ENCODE measurements at places on chromosomes 13 and 19.

DNA sequence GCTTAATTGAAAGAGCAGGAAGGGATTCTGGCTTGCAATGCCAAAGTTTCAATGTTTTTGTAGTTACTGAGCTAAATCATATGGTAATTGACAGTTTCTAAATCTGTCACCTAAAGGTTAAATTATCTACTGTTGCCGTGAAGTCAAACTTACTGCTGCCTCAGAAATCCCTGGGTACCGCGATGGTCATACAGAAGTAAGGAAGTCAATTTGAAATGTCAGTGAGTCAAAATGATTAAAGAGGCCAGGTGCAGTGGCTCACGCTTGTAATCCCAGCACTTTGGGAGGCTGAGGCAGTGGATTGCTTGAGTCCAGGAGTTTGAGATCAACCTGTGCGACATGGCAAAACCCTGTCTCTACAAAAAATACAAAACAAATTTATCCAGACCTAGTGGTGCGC is 48.8 kb upstream of the TPM4 start:
- DNase-seq = no peak

DNA sequence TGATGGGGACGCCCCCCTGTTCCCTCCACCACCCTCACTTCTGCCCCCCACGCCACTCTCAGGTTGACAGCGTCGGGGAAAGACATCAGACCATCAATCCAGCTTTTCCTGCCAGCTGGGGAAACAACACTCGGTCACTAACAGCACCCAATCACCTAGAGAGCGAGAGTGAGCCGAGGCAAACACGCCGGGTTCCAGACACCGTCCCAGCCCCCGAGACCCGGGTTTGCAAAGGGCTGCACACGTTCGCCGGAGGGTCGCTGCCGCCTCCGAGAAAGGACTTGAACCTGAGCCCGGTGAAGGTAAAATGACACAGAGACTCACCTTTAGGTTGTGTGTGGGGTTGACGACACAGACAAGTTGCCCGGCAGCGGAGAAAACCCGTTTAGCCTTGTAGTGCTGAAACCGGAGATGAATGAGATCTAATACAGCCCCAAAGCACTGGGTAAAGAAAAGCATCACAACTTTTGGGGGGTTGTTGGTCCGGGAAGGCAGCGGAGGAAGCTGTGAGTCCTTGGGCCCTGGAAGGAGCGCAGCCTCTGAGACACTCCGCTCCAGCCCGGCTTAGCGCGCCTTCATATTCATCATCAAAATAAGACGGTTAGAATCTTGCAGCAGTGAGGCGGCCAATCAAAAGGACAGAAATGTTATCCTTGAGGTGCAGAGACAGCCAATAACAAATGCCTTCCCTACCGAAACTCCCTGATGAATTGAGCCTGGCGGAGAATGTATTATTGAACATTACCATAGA is at the start of gene SIAH3:
SIAH3 (minus strand) TSS at position 583 of the 751 bp plus-strand sequence; CDS start at position 459, 124 bp downstream.
- DNase-seq = no peak

- DNase-seq = no peak
These were observed 8.0 kb downstream of the LILRB4 start for GRCh38 chr19:54670576-54671357.

- DNase-seq = no peak
These were observed 9.8 kb downstream of the ZSWIM4 start for GRCh38 chr19:13804830-13805683.

- DNase-seq = peak; percentile 26
These were observed 5.2 kb upstream of the ZNF507 start for GRCh38 chr19:32339988-32340874.

DNA sequence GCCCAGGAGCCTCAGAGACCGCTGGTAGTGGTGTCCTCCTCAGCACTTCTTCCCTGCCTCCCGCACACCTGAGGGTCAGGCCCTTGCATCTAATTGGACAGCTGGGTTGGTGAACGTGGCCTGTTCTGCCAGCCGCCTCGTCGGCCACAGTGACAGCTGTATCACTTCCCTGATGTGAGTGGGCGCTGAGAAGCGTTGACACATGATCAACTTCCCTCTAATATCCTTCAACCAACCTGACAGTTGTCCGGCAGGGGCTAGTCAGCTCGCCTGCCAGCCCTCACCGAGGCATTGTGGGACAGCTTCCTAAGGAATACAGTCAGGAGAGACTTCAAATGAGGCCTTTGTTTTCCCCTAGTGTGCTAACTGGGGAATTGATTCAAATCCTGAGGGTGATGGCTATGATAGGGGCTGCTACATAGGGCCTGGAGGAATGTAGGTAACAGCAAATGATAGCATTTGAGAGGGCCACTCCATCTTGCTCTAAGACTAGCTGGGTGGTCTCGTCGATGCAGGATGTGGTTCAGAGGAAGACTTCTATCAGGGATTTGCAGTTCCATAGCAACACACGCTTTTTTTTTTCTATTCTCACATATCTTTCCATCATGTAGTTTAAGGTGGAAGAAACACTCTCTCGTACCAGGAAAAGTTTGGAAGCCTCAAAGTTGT is 230.8 kb downstream of the TSHZ3 start:
- DNase-seq = no peak

DNA sequence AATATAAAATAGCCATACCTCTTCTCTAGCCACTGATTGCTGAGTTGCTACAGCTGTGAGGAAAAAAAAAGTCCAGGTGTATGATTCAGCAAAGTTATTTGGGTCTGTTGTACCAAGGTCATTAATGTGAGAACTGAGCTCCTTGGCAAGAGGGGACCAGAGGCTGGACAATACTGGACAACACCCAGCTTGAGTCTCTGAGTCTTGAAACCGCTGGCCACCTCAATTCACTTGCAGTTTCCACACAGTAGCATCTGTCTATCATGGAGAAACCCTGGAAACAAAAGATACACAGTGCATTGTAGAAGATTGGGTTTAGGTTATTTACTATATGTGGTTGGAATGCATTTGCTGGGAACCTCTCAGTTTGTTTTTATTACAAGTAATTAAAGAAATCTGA is 60.4 kb downstream of the WDFY2 start:
- DNase-seq = no peak

- DNase-seq = no peak
These were observed 66.1 kb downstream of the ATP7B start for GRCh38 chr13:51945149-51945548.

DNA sequence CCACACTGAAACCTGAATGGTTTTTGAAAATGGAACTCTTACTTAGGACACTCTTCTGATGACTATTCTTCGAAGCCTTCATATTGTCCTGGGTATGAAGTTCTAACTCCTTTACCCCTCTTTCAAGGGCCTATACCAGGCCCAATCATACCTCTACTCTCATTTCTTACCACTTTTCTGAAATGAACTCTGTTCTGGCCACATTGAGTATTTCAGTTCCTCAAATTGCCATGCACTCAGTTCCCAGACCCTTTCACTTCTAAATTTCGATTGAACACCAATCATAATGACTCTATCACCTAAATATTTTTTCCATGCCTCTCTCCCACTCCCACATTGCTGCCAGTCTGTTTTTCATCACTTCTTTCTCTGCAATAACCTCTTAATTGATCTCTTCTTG is 53.7 kb downstream of the LACC1 start:
- DNase-seq = no peak

DNA sequence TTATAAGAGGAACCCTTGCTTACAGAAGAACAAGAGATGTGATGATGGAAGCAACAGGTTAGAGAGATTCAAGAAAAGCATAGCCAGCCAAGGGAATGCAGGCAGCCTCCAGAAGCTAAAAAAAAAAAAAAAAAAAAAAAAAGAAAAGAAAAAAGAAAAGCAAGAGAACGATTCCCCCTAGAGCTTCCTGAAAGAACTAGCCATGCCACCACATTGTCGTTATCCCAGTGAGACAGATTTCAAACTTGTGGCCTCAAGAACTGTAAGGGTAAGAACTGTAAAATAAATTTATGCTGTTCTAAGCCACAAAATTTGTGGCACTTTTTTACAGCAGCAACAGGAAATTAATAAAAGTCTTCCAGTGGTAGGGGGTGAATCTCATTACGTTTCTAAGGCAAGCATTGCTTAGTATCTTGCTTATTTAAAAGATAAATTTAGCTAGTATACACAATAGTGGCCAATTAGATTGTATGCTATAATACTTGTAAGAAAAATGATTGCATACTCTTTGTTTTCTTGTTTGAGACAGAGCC is 21.8 kb downstream of the RFXAP start:
- no peak for DNase-seq

DNA sequence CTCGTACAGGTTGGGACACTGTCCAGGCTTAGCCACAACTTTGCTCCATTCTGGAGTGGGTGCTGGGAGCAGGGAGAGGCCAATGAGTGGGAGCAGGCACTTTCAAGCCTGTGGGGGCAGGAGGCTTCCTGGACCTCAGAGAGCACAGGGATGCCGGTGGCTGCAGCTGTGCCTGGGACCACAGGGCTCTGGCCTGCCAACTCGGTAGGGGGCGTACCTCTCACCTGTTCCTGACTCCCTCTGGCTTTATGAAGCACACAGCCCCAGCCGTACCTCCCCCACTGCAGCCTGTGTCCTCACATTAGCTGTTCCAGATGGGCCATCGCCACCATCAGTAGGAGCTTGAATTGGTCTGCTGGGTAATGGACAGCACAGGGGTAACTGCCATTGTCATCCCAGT is 278.7 kb upstream of the KLHL1 start:
- DNase-seq = no peak

GRCh38 chr13:79995334-79995733 is 345.6 kb downstream of the SPRY2 start:
- DNase-seq = no peak

GRCh38 chr13:26991508-26992181 is 180.0 kb downstream of the USP12 start:
- no peak for DNase-seq

GRCh38 chr13:43573802-43574514 is 212.8 kb downstream of the ENOX1 start:
- DNase-seq = no peak

DNA sequence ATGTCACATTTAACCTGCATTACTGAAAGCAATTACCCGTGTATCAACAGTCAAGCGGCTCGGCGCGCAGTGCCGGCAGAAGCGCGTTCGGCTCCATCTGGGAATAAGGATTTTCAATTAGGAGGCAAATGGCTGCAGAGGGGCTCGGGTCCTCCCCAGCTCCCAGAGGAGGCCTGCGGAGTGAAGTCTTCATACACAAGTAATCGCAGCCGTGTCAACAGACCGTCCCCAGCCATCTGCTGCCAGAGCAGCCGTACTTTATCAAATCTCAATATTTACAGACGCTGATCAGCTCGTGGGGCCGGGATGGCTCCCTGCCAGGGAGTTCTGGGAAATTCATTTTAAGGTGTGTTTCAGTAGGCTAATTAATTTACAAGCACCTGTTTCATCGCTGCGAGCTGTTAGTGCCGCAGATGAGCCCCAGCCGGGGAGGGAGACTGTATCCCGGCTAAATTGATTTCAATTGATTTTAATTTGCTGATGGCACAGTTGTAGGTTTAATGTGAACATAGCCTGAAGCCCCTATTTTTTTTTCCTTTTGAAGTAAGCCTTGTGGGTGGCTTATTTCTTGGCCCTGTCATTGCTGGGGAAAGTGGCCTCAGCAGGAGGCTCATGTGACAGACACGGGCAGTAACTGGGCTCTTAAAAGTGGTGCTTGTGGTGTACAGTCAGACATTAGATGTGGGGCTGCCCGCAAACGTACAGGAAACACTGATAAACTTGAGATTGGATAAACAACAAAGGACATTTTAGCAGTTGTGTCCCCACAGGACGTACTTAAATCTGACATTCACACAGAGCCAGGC is 252.7 kb downstream of the TEX29 start:
- DNase-seq = no peak

DNA sequence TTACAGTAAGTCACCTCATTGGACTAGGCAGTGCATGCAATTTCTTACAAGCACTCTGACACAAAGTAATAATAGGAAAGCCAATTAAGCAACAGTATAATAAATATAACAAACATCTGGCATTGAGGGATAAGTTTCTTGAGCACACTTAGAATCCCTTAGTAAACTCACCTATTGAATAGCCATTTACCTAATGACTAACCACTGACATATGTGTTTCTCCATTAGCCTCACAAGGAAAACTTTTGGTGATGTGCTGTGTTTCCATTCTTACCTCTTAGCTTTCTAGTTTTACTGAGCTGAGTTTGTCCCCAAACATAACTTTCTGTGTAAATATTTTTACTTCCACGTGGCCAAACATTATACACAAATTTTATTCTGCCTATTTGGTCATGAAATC is 47.4 kb upstream of the PCDH9 start:
- no peak for DNase-seq

GRCh38 chr19:12137221-12137940 is 2.8 kb downstream of the ZNF20 start:
- no peak for DNase-seq

GRCh38 chr19:35856546-35857149 is at the start of gene KIRREL2:
KIRREL2 (plus strand) TSS chr19:35856911; CDS start chr19:35857120, 209 bp downstream.
- DNase-seq = no peak

- DNase-seq = no peak
These were observed 11.5 kb downstream of the PTPRS start for GRCh38 chr19:5329141-5329540.

- no peak for DNase-seq
These were observed 209.6 kb downstream of the KLF12 start for GRCh38 chr13:73924607-73925006.

GRCh38 chr19:51820011-51820410 is 25.1 kb downstream of the FPR3 start:
- DNase-seq = no peak

DNA sequence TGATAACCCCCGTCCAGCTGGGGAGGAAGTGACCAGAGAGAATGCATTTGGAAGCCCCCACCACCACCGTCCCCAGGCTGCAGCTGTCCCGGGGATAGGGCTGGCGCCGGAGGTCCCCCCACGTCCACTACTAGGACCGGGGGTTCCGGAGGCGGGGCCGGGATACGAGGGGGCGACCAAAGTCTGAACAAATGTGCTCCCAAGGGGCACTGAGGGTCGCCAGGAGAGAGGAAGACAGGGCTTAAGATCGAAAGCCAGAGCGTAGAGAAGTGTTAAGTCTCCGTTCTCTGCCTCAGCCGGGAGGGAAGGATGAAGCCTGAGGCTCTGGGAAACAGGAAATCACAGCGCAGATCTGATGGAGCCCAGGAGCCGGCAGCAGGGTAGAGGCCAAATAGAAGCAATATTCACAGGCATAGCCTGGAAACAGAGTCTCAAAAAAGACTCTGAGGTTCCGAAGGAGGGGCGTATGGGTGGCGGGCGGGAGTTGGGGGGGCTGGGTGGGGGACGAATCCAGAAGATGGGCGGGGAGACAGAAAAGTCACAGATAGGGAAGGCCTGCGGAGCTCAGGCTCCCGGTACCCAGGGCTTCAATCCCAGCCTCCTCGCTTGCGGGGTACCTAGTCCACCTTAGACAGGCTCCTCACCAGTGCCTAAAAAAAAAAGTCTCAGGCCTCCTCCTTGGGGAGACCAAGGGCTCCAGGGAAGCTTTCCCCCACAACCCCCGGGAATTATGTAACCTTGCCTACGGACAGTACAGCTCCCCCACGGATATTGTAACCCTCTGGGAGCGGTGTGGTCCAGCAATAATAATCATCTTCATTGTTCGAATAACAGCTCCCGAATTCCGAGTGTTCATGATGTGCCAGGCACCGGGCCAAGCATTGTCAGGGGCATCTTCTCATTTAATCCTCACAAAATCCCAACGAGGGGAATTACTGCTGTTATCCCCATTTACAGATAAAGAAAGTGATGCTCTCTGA is 1.1 kb upstream of the ERF start:
- DNase-seq = no peak

GRCh38 chr19:15251010-15251748 is 18.9 kb upstream of the EPHX3 start:
- no peak for DNase-seq

- DNase-seq = no peak
These were observed 28.1 kb upstream of the MPHOSPH8 start for GRCh38 chr13:19605161-19605955.

- DNase-seq = no peak
These were observed 106.0 kb downstream of the ERCC5 start for GRCh38 chr13:102951808-102952207.
